Stimulated activated CD4-positive, alpha-beta T cell treated with anti-CD3 and anti-CD28 coated beads, Interleukin-15, amount 100 ng/mL, for 1 hour (primary cell): ENCODE measurements at places on chromosomes 7 and 10.

DNA sequence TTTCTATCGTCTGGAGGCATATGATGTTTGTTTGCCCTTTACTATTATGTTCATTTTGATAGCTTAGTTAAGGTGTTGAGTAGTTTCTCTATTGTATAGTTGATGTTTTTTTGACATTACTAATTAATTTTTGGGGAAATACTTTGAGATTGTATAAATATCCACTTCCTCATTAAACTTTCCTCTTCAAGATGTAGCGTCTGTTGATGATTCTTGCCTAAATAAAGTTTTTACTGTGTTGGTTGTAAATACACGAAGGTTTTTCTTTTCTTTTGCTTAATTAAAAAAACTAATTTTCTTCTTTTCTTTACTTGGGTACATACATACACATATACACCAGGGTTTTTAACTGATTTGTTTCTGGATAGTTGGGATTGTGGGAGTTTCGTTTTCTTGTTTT is 8.5 kb downstream of the KMT2E start:
- DNase-seq = no peak

GRCh38 chr7:82818171-82818570 is 344.5 kb downstream of the PCLO start:
- DNase-seq = no peak

- no peak for DNase-seq
These were observed 30.4 kb downstream of the DDC start for GRCh38 chr7:50534690-50535290.

DNA sequence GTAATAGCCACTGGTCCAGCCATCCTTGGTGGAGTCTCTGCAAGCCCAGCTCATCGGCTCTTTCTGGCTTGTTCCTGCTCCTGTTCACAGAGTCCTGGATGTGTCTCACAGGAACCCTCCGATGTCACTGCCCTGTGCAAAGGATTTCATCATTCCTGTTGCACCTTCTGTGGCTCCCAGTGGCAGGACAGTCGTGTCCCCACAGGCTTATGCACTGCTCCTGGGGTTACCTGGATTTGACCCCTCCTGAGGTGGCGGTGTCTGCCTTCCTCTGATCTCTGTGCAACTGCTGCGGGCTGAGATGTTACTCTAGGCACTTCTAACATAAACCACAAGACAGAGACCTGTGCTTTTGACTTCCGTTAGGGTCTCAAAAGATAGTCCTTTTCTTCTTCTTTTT is 30.6 kb downstream of the APBB1IP start:
- peak; percentile 25 for DNase-seq

GRCh38 chr10:59651902-59652301 is 57.7 kb downstream of the SLC16A9 start:
- DNase-seq = no peak
